Activated gamma-delta T cell treated with anti-CD3 and anti-CD28 coated beads, Interleukin-2, amount 50 U/mL, for 16 hours (primary cell): ENCODE measurements at places on chromosomes 5 and 9.

DNA sequence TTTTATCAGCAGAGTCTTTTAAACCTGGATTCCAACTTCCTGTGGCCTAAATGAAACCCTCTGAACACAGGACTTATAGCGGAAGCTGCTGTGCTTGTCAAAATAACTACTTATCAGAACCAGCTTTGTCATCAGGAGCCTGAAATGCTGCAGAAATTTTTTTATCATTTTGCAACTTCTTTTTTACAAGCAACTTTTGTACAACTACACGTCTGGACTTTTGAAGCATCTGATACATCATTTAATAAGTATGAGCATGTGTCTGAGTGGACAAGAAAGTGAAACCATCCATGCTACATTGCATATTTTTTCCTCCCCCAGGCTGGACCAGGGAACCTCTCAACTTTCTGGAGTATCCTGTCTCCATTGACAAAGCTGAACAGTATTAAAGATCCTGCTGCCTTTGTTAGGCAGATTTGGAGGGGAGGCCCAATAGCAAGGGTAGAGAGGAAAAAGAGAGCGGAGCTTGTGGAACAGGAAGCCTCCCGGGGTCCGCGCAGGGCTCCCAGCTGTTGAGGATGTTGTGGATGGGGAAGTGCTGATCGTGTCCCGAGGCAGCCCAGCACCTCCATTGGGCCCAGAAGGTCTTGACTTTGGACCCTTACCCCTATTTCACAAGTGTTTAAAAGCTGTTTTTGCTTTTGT is 196.6 kb downstream of the MSX2 start:
- no peak for DNase-seq

DNA sequence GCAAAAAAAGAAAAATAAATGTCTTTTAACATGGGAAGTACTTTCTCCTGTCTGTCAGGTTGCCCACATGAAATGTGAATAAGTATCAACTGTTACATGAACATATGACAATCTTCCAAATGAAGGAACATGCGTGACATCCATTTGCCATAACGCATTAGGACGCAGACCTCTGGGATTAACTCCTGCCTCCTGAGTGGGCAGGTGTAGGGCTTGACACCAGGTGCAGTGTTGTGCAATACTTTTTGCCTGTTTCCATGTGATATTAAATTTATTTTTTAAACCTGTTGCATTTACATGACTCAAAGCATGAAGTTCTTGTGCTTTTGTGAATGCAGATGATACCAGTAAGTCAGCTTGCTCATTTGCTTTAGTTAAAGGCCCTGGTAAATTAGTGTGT is 8.7 kb upstream of the TMEM141 start:
- no peak for DNase-seq

- no peak for DNase-seq
Measured at GRCh38 chr5:9105851-9106250, 440.0 kb downstream of the SEMA5A start.

DNA sequence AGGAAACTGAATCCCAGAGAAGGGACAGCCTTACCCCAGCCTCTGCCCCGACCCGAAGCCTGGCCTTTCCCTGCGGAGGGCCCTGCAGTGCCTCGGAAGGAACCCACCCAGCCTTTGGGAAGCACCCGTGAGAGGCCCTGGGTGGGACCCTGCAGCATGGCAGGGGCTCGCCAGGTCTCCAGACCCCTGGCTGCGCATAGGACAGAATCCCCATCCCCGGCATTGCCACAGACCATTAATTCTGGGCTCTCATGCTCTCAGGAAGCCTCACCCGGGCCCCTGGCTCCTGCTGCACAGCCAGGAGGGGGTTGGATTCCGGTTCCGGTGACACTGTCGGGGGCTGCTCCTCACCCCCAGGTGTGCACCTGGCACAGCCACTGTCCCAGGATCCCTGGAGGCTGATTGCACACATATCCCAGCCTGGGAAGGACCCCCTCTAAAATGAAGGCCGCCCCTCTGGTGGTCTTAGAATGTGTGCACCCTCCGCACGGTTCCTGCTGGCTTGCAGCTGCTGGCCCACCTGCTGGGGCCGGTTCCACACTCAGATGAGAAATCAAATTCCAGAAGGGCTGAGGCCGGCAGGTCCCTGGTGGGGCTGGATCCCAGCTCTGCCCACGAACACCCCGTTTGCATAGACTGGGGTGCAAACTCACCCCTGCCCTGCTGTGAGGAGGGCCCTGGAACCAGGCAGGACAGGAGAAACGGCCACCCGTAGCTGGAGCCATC is 4.7 kb downstream of the EGFL7 start:
- no peak for DNase-seq

DNA sequence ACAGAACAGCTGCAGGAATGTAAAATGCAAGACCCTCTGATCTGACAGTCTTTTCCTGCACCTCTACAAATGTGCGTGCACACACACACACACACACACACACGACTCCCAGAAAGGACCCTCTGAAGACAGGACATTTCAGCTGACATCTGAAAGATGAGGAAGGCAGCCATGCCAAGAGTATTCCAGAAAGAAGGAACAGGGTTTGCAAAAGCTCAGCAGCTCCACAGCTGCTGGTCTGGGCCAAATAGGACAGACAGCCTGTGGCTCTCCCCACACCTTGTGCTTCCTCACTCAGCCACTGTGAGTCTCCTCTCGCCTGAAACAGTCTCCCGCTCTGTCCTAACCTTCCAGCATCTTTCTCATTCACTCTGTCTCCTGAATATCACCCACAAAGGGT is 189.0 kb downstream of the PALM2AKAP2 start:
- no peak for DNase-seq

DNA sequence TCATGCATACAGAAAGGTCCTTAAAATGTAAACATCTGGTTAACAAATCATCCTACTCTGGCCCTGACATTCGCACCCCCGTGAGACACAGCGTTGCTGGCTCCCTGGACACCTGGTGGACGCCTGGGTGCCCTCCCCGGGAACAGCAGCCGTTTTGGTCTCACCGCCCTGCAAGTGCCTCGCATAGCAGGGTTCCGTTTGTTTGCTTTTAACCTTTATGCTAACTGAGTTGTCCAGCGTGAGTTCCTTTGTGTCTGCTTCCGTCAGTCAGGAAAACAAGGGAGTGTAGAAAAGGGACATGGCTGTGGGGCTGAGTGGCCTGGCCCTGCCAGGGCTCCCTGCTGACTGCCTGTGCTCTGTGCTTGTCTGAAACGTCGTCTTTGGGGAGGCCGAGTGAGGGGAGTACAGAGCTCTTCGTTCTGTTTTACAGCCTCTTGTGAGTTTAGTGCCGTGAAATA is 91.8 kb upstream of the CACNA1B start:
- DNase-seq, result no peak

DNA sequence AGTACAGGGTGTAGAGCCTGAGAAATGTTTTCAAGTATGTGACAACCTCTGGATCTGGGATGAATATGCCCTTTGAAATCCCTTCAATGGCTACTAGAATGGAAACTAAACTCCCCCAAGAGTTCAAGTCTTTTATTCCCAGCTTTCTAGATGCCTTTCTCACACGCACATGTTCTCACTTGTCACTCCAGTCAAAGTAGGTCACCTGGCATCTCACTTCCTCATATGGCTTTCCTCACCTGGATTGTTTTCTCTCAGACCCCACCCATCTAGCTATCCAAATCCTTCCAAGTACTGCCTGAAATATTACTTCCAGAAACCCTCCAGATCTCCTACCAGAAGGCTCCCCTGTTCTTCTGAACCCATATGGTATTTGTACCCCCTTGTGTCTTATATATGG is 615.4 kb upstream of the KLF4 start:
- no peak for DNase-seq

GRCh38 chr5:150788977-150789376 is 10.4 kb downstream of the SMIM3 start:
- DNase-seq, result no peak

- no peak for DNase-seq
Measured at GRCh38 chr9:87372356-87372851, 125.3 kb upstream of the DAPK1 start.

GRCh38 chr5:123429993-123430392 is 6.8 kb upstream of the CEP120 start:
- no peak for DNase-seq

DNA sequence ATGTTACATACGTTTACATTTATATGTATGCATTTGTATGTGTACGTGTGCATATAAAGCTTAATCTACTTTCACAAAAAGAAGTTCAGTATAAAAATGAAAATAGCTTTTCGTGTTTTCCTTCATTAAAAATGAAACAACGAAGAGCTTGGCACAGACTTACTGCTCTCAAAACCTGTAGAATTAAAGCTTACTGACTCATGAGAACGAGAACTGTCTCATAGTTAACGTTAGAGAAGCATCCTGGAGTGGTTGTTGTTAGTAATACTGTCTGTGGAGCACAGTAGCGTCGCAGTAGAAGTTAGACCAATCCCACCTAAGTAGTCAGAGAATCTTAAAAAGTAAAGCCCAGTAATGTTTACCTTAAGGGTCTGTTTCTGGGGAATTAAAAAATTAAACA is 1.3 kb downstream of the MAT2B start:
- no peak for DNase-seq

DNA sequence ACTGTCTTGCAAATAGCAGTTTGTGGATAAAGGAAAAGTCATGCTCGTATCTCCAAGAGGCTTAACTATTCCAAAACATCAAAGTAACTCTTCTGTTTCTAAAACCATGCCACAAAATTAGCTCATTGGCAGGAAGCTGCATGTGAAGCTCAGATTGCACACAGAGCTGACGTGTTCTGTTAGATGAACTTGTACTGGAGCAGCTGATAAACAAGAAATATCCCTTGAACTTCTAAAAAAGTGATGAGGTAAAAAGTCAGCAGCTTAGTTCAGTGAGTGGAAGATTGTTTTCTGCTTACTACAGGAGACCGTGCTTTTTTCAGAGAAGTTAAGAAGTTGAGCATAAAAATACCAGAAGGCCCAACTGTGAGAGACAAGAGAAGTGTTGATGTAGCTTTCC is 113.2 kb downstream of the SLC12A2 start:
- no peak for DNase-seq

DNA sequence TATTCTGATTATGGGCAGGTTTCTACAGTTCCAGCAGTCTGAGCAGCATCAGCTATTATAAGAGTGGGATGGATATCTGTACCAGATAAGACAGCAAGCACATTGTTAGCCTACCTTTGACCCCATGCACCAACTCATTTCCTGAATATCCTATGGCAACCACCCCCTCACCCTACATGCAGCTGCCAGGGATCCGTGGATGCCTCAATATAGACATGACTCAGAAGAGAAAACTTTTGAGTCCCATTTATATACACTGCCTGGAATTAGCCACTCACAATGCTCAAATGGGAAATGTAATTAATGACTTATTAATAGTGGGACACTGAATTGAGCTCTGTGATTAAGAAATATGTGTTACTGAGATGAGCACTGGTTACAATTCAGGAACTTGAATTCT is 124.4 kb downstream of the SSBP2 start:
- DNase-seq, result no peak

- DNase-seq, result no peak
Measured at GRCh38 chr5:31064215-31064614, 129.3 kb upstream of the CDH6 start.

DNA sequence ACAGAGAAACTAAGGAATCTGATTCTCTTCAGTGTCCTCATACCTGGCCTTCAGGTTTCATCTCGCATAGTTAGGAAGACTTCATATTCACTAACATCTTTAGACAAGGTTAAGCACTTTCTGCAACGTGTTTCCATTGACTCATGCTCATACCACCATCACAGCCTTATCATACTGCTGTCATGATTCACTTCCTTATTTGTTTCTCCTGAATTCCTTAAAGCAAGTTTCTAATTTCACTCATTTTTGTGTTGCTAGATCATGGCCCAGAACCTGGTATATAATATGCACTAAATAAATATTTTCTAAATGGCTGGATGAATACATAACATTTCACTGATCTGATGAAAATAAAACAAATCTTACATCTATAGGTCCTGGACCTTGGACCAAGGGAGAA is 472.9 kb downstream of the PRELID2 start:
- DNase-seq, result no peak

DNA sequence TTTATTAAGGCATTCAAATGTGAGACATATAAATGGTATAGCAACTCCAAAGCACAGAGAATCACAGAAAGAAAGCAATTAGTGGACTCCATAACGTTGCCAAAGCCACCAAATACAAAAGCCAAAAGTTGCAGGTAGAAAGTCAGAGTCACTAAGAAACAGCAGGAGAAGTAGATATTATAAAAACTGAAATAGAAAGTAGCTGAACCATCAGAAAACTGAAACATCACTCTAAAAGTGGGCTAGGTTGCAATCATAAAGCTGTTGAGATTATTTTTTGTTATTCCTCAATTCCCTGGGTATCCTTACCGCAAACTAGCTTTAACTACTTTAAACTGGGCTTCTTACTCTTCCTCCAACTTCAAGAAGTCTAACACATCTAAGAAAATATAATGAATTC is 108.1 kb upstream of the ARRDC3 start:
- DNase-seq, result no peak

GRCh38 chr5:135869935-135870334 is 25.7 kb downstream of the IL9 start:
- DNase-seq, result no peak

- DNase-seq, result no peak
Measured at GRCh38 chr9:130292106-130292505, 26.5 kb downstream of the HMCN2 start.
